Neural crest cell (in vitro differentiated cells): ENCODE measurements at places on chromosomes 16 and 17.

- no peak for DNase-seq
These were observed 129.1 kb downstream of the STX8 start for GRCh38 chr17:9446528-9446927.

- no peak for DNase-seq
These were observed 167.7 kb upstream of the WSCD1 start for GRCh38 chr17:5902181-5903140.

- DNase-seq: no peak
These were observed 60.4 kb downstream of the PGS1 start for GRCh38 chr17:78438694-78439325.

GRCh38 chr16:528111-529011, 849 bp downstream of the CAPN15 start:
- no peak for DNase-seq

GRCh38 chr16:58037365-58038057, 12.0 kb downstream of the MMP15 start:
- no peak for DNase-seq
